Pulmonary artery endothelial cell (primary cell): ENCODE measurements at places on chromosomes 11 and 22. TPM values are rescaled to one million over a fixed set of nuclear protein-coding genes. Genes with fewer than 3 reads are reported as not detected.

- no peak for DNase-seq
These were observed 102.7 kb upstream of the OR9Q1 start for GRCh38 chr11:57920971-57921370.

DNA sequence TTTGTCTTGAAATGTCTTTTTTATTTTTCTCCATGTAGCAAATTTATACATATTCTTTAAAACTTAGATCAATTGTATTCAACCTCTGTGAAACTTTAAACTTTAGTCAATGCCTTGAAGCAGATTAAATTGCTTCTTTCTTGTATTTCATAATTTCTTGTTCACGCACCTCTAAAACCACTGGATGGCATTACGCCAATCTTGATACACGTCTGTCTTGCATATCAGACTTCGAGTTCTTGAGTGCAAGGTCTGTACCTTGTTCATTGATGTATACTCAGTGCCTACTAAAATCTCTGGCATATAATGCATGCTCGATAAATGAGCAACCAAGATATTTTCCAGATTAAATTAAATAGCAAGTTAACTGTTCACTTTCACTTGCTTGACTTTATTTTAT, 236.8 kb downstream of the CASP12 start:
- no peak for DNase-seq

DNA sequence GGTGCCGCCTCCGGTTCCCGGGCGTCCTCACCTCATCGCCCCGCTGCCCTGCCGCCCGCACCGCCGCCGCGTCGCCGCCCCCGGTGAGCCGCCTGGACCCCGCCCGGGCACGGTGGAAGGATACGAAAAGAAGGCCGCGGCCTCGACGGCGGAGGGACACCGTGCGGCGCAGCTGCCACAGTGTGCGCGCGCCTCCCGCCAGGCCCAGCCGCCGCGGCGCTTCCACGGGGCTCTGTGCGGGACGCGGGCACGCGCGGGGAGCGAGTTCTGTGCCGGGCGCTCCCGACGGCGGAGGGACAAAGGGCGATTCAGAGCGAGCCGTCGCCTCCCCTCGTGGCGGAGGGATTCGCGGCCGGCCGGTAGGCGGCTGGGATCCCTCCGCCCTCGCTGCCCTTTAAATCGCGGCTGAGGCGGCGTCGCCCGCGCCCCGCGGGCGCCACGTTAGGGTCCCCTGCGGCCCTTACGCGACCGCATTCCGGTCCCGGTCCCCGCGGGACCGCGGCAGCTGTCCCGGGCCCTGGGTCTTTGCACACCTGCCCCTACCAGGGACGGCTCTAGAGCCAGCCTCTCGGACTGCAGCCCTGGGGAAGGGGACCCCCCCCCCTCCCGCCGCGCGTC, 568 bp upstream of the KMT5B start:
- DNase-seq = peak; percentile 91

- DNase-seq = no peak
These were observed 38.1 kb downstream of the NUMA1 start for GRCh38 chr11:72042064-72042745.

DNA sequence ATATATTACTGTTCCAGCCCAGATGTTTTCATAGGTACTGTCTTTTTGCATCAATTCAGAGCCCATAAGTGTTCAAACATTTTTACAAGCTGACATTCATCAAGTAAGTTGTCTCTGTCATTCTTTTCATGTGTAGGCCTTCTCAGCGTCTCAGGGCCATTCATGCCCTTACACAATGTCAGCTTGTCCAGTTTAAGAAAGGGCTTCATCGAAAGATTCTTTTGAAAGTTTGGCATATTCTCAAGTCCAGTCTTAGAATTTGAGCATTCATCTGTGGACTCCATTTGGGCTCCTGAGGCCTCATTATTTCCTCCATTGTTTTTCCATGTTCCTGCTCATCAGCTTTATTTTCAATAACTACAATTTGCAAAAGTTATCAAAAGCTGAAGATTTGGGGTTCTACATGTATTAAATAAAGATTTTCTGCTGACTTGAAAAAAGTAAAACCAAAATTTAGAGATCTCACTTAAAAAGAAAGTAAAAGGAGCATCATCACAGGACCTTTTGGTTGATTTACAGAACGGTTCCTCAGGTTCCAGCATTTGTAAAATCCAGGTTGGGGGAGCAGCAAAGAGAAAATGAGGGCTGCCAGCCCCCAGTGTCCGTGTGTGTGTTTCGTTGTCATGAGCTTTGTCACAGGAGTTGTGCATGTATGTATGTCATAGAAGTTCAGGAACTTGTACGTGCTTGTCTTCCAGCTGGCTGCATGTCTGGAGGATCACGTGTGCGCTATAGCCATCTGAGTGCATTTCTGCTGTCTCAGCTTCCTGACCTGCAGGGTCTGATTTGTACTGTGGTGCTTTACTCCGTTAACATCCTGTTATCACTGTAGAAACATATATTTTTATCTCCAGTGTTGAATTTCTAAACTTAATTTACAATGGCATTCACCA, 15.6 kb downstream of the MOV10L1 start:
- no peak for DNase-seq

DNA sequence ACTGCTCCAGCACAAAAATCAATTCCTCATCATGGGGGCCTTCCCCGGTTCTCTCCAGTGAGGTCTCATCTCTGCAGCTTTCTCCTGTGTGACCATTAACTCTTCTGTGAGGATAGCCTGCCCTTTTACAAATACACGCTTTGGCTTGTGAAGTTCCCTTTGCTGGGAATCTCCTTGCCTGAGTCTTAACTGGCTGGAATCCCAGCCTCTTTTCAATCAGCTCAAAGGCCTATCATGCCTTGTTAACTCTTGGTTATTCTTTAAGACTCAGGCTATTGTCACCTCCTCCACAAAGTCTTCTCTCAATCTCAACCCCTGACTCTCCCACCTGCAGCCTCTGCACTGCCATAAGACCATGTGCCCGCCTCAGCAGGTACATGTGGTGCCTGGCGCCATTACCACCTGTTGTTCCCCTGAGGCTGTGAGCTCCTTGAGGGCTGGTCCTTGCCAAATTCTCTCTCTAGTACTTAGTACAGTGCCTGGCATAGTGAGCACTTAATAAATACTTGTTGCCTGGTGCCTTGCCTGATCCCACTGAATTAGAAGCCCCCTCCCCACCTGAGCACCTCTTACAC, 128.2 kb downstream of the ST3GAL4 start:
- no peak for DNase-seq

GRCh38 chr11:88310246-88310645, 27.3 kb downstream of the CTSC start:
- DNase-seq = no peak

DNA sequence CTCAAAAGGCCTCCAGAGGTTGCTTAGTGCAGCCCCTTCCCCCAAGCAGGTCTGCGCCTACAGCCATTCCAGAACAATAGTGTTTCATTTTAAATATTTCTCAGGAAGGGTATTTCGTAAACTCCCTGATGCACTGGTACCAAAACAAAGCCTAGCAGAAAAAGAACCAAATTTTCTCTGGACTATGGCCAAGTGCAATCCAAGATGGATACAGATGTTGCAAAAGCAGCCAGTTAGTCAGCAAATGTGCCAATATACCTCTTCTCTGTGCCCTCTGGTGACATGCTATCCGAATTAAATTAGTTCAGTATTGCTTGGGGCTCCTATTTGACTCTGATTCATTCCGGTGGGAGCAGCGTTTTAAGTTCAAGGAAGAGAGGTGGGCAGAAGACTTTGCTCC, 247.8 kb downstream of the NTM start:
- no peak for DNase-seq

DNA sequence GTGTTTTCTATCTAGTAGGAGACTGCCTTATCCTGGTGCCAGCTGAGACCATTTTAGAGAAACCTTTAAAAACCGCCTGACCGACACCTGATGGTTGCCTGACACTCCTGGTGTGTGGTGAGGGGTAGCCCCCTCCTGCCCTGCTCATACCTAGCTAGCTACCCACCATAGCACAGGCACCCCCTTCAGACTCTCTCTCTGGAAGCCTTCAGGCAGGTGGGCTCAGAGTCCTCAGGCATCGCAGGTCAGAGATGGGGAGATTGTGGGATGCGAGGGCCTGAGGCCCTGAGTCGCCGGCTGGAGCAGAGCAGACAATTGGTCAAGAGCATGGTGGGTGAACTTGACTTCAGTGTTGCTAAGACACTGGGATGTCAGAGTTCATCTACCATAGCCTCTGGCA, 424.6 kb downstream of the BRD1 start:
- DNase-seq = no peak

DNA sequence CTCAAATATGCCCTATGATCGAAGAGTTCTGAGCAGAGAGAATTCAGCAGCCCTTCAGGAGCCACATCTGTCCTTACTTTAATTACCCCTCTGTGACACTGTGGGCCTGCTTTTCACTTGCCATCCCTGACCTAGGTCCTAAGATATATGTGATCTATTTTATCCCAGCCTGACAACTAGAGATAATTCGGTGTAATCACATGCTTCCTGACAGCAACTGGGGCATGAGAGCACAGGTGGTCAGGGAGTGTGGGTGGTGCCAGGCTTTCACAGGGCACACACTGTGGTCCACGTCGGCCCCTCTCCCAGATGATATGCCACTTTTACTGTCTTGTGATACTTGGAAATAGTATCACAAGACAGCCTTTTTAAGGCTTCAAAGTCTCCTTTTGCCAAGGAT, 3.9 kb downstream of the TUBA8 start:
- DNase-seq = no peak

GRCh38 chr11:94800414-94800813, 32.3 kb downstream of the AMOTL1 start:
- no peak for DNase-seq

GRCh38 chr22:45475063-45475747, 27.5 kb upstream of the FBLN1 start:
- DNase-seq = no peak

GRCh38 chr22:19329454-19329853, 37.9 kb upstream of the CLTCL1 start:
- DNase-seq = no peak

GRCh38 chr11:10941871-10942270, 84.0 kb upstream of the ZBED5 start:
- no peak for DNase-seq

- DNase-seq = no peak
These were observed 5.4 kb downstream of the TBC1D10C start for GRCh38 chr11:67409261-67409666.

The CRYBA4 gene
- total RNA-seq = not detected in 2 replicates

The ISX gene
- not detected in 2 replicates for total RNA-seq

The RASD2 gene
- not detected in 2 replicates for total RNA-seq

The SULT4A1 gene
- total RNA-seq = 0.26 TPM in 1 of 2 replicates, not detected in the other

The NCR3LG1 gene
- total RNA-seq = 8.8 and 10.5 TPM in 2 replicates

The THRSP gene
- not detected in 2 replicates for total RNA-seq

The NRXN2 gene
- total RNA-seq = not detected in 2 replicates
